ENCODE measurements at places on chromosomes 11 and 22.

GRCh38 chr22:48896766-48897644, 930.7 kb downstream of the BRD1 start:
- DNase-seq: no peak

- no peak for DNase-seq
Observed at GRCh38 chr11:118596224-118597146, 10.9 kb upstream of the PHLDB1 start.

GRCh38 chr11:133723056-133723455, 122.3 kb downstream of the SPATA19 start:
- DNase-seq: no peak

- no peak for DNase-seq
Observed at GRCh38 chr11:29343465-29344333, 673.1 kb downstream of the KCNA4 start.

DNA sequence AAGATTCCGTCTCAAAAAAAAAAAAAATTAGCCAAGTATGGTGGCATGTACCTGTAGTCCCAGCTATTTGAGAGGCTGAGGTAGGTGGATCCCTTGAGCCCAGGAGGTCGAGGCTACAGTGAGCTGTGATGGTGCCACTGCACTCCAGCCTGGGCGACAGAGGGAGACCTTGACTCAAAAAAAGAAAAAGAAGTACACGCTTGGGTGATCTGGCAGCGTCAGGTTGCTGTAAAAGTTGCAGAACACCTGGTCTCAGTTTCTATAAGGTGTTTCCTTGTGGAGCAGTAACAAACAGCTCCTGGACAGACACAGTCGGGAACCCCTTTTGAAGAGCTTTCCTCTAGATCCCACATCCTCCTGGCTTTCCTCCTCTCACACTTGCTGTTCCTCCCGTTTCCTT, 45.8 kb downstream of the SCGB1A1 start:
- DNase-seq: no peak

GRCh38 chr11:45048313-45048841, 97.7 kb upstream of the TP53I11 start:
- DNase-seq: no peak

DNA sequence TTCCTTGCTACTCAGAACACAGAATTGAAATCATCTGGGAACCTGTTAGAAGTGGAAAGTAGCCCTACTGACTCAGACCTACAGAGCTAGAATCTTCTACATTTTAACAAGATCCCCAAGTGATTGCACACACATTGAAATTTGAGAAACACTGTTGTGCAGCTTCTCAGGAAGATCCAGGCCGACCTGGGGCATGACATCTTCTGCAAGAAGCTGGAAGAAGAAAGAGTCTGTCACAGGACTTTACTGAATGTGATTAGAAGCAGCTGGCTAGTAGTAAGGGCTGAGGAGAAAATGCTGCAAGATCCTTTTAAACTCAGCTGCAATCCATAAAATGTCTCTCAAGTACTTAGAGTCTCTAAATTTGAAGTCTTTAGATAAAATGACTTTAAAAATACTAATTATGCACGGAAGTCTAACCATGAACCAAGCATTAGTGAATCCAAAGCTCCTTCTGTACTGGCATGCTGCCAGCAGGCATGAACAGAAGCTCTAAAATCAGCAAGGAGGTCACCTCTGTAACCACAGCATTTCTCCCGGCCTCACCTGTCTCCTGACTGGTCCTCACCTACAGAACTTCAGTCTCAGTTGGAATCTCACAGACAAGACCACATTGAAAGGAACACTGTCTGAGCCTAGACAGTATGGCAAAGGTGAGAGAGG, 85.0 kb downstream of the SERGEF start:
- no peak for DNase-seq

DNA sequence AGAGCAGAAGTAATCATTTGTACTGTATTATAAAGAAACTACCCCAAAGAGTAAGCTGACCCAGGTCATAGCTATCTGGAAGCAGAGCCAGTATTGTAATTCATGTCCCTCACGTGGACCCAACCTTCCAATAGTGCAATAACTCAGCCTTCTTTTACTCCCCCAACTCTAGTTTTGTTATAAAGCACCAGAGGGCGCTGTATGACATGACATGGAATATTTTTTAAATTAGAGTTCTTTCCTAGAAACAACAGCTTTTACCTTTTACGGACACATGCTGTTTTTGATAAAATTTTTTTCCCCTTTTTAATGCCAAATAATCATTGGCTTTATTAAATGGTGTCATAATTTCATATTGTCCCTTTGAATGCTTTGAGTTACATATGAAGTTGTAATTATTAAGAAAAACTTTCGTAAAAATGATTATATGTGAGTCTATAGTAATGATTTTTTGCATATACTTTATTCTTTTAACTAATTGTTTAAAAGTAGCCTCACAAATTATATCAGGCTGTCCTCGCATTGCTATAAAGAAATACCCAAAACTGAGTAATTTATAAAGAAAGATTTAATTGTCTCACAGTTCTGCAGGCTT, 76.9 kb downstream of the DKK3 start:
- DNase-seq: no peak

DNA sequence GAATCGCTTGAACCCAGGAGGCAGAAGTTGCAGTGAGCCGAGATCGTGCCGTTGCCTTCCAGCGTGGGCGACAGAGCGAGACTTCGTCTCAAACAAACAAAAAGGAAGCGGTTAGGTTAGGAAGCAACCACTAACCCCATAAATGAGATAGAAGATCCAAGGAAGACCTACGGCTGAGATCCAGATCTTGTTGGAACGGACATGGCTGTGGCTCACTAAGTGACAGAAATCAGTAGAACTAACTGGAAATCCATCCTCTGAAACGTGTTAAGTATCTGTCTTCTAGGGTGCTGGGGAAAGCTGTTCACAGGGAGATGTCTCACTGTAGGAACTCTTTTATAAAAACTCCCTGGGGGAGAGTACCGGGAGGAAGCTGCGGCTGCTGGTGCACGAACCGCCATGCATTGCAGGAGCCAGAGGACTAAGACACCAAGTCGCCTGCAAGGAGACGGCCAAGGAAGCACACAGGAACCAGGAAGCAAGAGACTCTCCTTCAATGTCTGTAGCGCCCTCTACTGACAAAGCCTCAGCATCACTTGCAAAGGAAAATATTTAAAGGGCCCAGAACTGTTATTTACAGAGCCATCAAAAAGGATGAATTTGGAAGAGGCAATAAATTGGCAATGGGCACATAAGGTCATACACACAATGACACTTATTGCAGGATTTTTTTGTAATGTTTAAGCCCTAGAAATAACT, 16.9 kb upstream of the SPTY2D1 start:
- no peak for DNase-seq

DNA sequence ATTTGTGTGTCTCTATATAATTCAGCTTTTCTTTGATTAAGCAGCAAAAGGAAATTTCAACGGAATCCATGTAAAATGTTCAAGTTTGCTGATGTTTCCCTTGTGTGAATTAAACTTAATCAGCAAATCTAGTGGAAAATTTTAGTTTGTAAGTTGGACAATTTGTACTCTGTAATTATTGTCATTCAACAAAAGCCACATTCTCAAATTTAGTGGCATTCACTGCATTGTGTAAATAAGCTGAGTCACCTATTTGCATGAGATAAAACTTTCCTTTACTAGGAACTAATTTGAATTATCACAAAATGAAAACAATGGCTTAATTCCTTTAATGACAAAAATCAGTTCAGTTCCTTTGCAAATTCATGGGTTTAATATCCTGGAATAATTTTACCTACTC, 784.2 kb upstream of the CCDC179 start:
- DNase-seq: no peak

DNA sequence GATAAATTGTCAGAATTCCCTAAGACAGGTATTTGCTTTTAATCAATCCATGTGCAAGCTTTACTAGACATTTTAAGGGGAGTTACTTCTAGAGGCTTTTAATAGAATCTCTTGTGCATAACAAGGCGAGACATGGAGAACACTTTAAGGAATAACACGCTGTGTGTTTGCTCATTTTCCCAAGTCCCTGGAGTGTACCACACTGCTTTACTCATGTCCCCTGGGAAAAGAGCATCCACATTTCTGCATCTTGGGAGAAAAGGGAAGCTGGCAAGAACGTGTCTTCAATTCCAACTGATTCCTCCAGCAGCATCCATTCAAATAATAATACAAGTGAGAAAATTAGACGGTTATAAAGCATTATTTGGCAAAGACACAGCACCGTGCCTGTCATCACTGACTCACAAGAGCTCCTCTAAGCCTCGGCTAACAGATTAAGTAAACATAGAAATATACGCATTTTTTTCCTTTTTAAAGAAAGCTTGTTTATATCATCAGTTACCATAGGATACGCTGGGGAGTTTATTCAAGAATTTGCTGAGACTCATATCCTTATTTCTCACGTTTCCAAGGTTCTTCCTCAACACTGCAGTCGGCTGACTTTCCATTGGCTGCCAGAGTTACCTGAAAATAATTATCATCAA, 121.5 kb downstream of the CD44 start:
- no peak for DNase-seq

DNA sequence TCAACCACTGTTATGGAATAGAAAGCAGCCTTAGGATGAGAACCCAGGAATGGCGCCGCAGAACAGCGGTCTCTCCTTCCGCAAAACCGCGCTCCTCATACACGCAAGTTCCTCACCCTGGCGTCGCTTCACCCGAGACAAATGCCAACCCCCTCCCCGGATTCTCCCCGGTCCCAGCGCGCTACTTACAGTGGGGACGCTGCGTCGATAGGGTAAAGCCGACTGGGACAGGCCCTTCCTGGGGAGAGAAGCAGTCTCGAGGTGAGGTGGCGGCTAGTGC, 287 bp downstream of the RPS13 start:
- DNase-seq: no peak

- no peak for DNase-seq
Observed at GRCh38 chr22:44837481-44837880, 85.1 kb downstream of the ARHGAP8 start.

DNA sequence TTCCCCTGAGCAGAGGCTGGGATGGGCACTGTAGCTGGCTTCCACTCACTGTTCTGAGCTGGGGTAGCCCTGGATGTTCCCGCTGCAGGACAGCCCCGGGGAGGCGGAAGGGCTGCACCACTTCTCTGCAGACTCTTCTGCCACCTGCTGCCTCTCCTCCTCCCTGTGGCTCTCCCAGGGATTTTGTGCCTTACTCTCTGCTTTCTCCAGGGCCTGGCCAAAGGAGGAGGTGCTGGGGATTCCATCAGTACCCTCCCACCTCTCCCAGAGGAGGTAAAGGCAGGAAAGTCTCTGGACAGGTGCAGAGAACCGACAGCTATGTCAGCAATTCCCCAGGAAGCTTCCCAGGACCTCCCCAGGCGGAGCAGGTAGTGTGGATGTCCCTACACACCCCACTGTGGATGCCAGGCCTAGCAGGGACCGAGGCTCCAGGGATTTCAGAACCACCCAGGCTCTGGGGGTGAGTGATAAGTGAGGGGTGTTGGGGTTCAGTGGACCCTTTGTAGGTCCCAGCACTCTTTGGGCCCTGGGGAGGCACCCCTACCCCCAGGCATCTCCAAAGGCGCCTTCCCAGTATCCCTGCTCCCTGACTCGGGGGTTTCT, 11.3 kb downstream of the DUSP8 start:
- no peak for DNase-seq

GRCh38 chr22:40405178-40406062, 35.0 kb downstream of the SGSM3 start:
- DNase-seq: no peak

- no peak for DNase-seq
Observed at GRCh38 chr11:116148056-116148455, 624.7 kb downstream of the BUD13 start.

DNA sequence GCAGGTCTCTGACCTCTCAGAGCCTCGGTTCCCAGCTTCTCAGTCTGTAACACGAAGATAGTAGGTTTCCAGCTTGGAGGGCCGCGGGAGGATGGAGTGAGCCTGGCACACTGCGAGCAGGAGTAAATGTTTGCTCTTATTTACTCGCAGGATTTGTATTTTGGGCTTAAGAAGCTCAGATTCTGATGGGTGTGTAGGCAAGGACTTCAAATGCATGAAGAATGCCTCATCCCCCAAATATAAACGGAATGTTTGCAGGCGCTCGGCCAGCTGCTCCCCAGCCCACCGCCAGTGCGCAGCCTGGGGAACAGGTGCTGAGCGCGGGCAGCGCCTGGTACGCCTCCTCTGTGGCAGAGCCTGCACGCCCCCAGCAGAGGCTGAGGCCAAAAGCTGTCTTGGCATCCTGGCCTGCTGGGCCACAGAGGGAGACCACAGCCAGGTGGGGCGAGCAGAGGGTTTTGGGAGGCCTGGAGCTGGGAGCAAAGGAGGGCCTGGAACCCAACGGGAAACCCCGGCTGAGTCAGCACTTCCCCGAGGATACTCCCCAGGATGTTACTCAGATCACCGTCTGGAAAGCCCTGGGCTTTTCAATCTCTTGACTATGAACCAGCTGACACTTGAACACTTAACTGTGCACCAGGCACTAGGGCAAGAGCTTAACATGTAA, 9.4 kb downstream of the EHD1 start:
- DNase-seq: peak; percentile 24

DNA sequence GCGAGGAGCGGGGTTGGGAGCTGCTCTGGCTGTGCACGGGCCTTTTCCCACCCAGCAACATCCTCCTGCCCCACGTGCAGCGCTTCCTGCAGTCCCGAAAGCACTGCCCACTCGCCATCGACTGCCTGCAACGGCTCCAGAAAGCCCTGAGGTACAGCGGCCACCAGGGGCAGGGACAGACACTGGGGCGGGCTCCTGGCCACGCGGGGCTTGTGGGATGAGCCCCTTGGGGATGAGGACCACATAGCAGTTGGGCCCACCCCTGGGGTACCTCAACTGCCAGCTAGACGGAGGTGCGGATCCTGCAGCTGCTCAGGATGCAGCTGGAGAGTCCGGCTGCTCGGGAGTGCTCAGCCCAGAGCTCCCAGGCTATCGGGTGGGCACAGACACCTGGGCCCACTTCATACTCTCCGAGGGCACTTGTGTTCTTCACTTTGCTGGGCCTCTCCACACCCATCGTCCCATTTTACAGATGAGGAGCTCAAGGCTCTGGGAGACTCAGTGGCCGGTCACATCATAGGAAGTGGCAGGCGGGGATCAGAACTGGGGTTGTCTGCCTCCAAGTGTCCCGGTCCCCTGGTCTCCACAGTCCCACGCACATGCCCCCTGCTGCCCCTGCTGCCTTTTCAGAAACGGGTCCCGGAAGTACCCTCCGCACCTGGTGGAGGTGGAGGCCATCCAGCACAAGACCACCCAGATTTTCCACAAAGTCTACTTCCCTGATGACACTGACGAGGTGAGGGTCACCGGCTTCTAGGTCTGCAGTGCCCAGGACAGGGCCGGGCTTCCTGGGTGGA, 77.6 kb downstream of the MYO7A start:
- DNase-seq: no peak

DNA sequence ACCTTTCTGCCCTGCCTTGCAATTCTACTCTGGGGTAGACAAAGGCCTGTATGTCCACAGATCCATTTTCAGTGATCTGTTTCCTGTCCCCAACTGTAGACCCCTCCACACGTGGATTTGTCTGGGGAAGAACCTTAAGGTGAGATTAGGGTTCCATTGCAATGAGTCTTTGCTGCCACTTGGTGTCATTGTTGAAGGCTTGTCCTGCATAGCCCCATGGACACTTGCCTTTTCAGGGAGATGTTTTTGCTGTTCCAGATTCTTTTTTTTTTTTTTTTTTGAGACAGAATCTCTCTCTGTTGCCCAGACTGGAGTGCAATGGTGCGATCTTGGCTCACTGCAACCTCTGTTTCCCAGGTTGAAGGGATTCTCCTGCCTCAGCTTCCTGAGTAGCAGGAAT, 21.8 kb downstream of the SERPING1 start:
- no peak for DNase-seq

All from activated naive CD4-positive, alpha-beta T cell (primary cell).